Thoracic aorta (tissue), 2 donors: ENCODE measurements at places on chromosomes 13 and 19. TPM values are rescaled to one million over a fixed set of nuclear protein-coding genes. Genes with fewer than 3 reads are reported as not detected.
A peak's percentile ranks its signal among the peaks of the same experiment; 100 is the strongest.

APOC4 gene
- not detected for total RNA-seq

GRCh38 chr13:20391597-20392452 is 133.8 kb downstream of the CRYL1 start:
- H3K4me1 ChIP-seq = peaks cover 4% of the 10 kb centered on the region
- no peak overlapping the region for H3K4me3 ChIP-seq
- H3K36me3 ChIP-seq = no peaks in the 10 kb centered on the region
- H3K27ac ChIP-seq = no peak overlapping the region
- no peaks in the 10 kb centered on the region for H3K27me3 ChIP-seq
- DNase-seq = no peak

GRCh38 chr19:44988896-44989556 is 12.2 kb upstream of the RELB start:
- H3K4me3 ChIP-seq = no peak overlapping the region
- DNase-seq = no peak
- H3K36me3 ChIP-seq = peaks cover 58% of the 10 kb centered on the region
- no peaks in the 10 kb centered on the region for H3K27me3 ChIP-seq

CATSPERD gene
- total RNA-seq = 0.41 TPM

- no peaks in the 10 kb centered on the region for H3K4me1 ChIP-seq
- no peak overlapping the region for H3K27ac ChIP-seq
- no peaks in the 10 kb centered on the region for H3K27me3 ChIP-seq
- DNase-seq = no peak
Observed at GRCh38 chr19:3243819-3244700, 19.6 kb downstream of the CELF5 start.

GRCh38 chr19:45881082-45881908 is 4.6 kb downstream of the IRF2BP1 start:
- H3K27me3 ChIP-seq = no peaks in the 10 kb centered on the region
- peaks cover 32% of the 10 kb centered on the region for H3K4me1 ChIP-seq
- H3K4me3 ChIP-seq = no peak overlapping the region
- H3K36me3 ChIP-seq = peaks cover 10% of the 10 kb centered on the region
- DNase-seq = no peak

DNA sequence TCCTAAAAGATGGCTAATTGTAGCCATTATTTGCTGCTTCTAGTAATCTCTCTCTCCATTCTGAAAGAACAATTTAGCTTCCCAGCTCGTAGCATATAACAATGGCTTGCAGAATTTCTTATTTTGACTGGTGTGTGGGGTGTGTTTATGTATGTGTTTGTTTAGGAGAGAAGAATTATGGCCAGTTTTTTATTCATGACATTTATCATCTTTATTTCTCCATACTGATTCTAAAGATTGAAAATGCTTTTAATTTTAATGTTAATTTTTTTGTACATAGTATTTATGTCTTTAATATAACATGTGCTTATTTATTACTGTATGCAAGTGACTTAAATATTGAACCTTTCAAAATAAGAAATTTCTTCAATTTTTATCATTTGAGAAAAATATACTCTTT is 115.8 kb upstream of the TMTC4 start:
- H3K4me3 ChIP-seq = no peak overlapping the region
- DNase-seq = no peak
- no peaks in the 10 kb centered on the region for H3K36me3 ChIP-seq
- H3K27ac ChIP-seq = no peak overlapping the region
- no peaks in the 10 kb centered on the region for H3K4me1 ChIP-seq

ZNF585A gene
- total RNA-seq = 5.1 TPM

DNA sequence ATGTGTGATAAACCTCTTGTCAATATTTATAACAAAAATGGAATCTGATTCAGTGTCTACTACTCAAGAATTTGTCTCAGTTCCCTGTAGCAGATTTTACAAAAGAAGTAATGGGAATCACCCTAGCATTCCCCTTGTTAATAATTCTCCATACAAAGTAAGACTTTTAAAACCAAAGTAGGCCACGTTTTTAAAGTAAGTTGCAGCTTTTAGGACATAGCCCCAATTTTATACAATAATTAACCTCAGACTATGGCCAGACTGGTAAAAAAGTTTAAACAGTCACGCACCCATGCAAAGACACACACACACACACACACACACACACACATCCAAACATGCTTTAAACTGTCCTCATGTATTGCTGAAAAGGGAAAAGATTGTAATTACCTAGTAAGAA is 589.9 kb downstream of the PCDH9 start:
- H3K27me3 ChIP-seq = no peaks in the 10 kb centered on the region
- no peaks in the 10 kb centered on the region for H3K4me1 ChIP-seq
- no peak overlapping the region for H3K4me3 ChIP-seq
- no peaks in the 10 kb centered on the region for H3K36me3 ChIP-seq
- DNase-seq = no peak

DNA sequence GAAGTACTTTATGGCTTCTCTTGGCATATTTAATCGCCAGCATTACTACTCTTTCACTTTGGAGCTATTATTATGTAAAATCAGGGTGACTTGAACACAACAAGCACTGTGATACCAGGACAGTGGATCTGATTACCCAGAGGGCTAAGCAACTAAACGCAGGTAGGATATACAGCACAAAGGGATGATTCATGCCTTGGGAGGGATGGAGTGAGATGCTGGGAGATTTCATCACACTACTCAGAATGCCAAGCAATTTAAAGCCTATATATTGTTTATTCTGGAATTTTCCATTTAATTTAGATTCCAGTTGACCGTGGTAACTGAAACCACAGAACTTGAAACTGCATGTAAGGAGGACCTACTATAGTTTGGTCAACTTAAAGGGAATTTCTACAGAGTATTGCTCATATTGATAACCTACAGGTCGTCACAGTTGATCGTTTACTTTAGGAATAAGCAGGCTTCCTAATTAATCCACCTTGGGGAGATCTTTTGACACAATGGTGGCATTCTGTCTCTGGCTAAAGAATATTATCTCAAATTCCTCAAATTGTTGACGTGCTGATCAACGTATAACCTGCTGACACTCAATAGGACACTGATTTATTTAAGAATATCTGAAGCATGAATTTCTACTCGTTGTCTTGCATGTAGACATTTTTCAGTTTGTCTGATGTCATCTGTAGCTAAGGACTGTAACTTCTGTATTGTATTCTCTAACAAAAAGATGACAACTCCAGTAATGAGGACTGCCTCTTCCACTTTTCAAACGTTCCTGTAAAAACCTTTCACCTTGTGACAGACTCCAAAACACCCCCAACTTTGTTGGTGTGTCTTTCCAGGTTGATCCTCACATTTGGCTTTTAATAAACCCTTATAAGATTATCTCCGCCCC is 254.2 kb downstream of the GPC5 start:
- no peaks in the 10 kb centered on the region for H3K4me1 ChIP-seq
- H3K27me3 ChIP-seq = no peaks in the 10 kb centered on the region
- DNase-seq = no peak
- H3K36me3 ChIP-seq = no peaks in the 10 kb centered on the region
- H3K4me3 ChIP-seq = no peak overlapping the region

GRCh38 chr13:48317511-48318376 is 14.2 kb downstream of the RB1 start:
- DNase-seq = no peak
- no peaks in the 10 kb centered on the region for H3K27me3 ChIP-seq
- peak overlapping the region; percentile 66 for H3K4me3 ChIP-seq

DNA sequence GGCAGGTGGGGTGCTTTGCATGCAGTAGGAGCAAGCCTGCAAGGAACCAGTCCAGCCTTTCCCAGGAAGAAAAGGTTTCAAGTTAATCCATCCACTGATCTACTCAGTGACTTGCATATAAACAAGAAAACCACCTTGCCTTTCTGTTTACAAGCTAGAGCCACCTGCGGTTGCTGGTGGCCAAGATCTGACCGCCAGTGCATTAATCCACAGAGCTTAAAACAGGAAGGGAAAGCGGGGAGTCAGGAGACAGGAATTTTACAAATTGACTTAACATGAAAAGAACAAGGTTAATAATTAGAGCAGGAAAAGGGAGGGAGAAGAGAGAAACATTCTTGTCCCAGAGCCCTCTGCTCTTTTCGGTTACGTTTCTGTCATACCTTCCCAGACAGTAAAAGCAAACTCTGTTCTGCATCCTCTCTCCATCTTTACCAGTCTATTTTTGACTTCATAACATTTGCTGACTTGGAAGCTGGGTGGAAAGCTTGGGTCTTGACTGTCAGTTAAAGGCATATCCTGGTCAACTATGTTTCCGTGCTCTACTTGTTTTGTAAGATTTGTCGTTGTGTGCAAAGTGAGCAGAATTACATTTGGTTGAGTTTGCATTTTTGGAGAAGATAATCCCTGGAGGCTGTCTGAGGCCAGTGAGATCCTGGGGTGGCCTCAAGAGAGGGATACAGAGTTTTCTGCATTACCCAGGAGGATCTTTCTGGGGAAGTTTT is 760.6 kb downstream of the EFNB2 start:
- H3K4me1 ChIP-seq = peaks cover 12% of the 10 kb centered on the region
- no peaks in the 10 kb centered on the region for H3K36me3 ChIP-seq
- no peak overlapping the region for H3K4me3 ChIP-seq
- DNase-seq = no peak
- no peaks in the 10 kb centered on the region for H3K27me3 ChIP-seq

ZNF835 gene
- total RNA-seq = 14.5 TPM

CLEC4M gene
- not detected for total RNA-seq

DNA sequence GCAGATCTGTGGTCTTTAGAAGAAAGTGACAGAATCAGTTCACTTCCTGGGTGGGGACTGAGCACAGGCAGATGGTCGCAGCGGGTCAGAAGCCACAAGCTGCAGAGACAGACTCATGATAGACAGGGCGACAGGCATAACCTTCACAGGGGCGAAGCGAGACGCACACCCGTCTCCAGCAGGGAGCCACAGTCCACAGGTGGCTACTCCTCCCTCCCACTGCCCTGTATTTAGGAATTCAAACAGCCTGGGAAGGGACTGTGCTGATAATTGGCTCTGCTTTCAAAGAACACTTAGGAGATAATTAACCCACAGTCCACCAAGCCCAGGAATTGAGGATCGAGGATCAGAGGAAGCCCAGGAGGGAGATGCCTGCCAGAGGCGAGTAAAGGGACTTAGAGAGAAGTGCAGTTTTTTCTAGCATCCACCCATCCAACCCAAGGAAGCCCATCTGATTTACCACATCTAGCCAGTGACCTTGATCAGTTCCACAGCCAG is 23.2 kb downstream of the RFX2 start:
- H3K4me3 ChIP-seq = peak overlapping the region; percentile 34
- no peaks in the 10 kb centered on the region for H3K36me3 ChIP-seq
- H3K27me3 ChIP-seq = no peaks in the 10 kb centered on the region
- no peak for DNase-seq
- H3K4me1 ChIP-seq = peaks cover 72% of the 10 kb centered on the region

- no peaks in the 10 kb centered on the region for H3K27me3 ChIP-seq
- DNase-seq = no peak
- H3K4me1 ChIP-seq = peaks cover 43% of the 10 kb centered on the region
- H3K27ac ChIP-seq = no peak overlapping the region
- no peaks in the 10 kb centered on the region for H3K36me3 ChIP-seq
- H3K4me3 ChIP-seq = no peak overlapping the region
Observed at GRCh38 chr19:44737238-44738071, 11.1 kb upstream of the BCL3 start.

DNA sequence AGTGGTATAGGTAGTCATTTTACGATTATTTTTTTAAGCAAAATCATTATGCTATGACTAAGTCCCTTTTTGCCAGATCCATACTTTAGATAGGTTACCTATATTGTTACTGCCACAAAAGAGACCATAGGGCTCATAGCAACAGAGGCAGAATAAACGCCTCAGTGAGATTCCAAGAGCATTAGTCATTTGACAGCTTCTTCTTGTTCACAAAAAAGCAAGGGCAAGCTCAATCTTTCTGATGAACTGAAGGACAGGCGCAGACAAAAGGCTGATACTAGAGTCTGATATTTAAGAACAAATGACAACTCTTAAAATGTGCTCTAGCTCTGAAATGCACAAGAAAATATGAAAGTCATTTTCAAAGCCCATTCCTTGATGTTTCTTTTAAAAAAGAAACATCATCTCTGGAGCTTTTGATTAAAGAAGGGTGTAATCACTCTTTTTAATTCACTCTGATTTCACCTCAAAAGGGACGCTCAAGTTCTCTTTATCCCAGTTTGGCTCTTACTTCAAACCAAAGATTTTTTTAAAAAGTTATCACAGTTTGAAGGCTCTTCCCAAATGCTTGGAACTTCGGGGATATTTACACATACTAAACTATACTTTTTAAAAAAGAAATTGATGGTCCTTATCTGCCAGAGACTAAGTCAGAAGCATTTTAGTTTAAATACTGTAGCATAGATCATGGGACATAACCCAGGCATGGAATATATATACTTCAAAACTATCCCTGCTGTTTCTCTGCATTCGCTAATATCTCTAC is 187.2 kb downstream of the EFNB2 start:
- no peak for DNase-seq
- H3K27me3 ChIP-seq = no peaks in the 10 kb centered on the region
- no peak overlapping the region for H3K27ac ChIP-seq

DNA sequence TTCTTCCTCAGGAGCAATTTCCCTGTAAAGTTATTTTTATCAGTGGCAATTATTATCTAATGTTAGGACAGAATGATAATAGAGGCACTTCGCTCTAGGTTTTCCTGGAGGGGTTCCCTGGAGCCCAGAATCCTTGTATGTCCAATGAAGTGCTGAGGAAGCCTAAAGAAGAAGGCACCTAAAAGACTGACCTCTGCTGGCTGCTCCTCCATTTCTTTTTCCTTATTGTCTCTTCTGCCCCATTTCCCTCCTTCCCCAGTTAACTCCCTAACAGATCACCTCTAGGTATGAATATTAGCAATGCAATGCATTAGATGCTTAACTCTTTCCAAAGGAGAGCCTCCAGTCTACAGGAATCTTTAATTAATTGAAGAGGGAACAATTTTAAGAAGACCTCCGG is 985.4 kb downstream of the DIAPH3 start:
- no peak overlapping the region for H3K27ac ChIP-seq
- DNase-seq = no peak
- H3K36me3 ChIP-seq = no peaks in the 10 kb centered on the region
- H3K4me1 ChIP-seq = no peaks in the 10 kb centered on the region
- no peaks in the 10 kb centered on the region for H3K27me3 ChIP-seq

WDR87 gene
- total RNA-seq = not detected

- H3K4me1 ChIP-seq = peaks cover 64% of the 10 kb centered on the region
- H3K27me3 ChIP-seq = no peaks in the 10 kb centered on the region
- DNase-seq = peak; percentile 69
Observed at GRCh38 chr13:110265682-110266430, 41.1 kb downstream of the COL4A1 start.

DNA sequence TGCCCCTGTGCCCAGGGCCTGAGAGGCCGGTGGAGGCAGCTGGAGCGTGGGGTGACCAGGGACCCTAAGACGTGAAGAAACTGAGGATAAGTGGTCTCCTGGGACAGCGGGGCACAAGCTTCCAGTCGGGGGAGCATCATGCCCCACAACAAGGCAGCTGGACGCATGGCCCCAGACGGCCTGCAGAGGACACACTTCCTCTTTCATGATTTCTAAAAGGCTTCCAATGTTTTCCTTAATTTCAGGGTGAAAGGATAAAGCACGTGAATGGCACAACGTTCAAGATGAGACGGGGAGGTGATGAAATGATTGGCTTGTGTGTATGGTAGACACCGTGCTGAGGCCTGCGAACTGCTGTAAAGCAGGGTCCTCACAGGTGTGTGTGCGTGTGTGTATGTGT is 20.2 kb upstream of the MYDGF start:
- H3K36me3 ChIP-seq = peaks cover 67% of the 10 kb centered on the region
- DNase-seq = no peak
- no peak overlapping the region for H3K27ac ChIP-seq

- peaks cover 9% of the 10 kb centered on the region for H3K4me1 ChIP-seq
- no peaks in the 10 kb centered on the region for H3K36me3 ChIP-seq
- no peak overlapping the region for H3K27ac ChIP-seq
- no peak overlapping the region for H3K4me3 ChIP-seq
Observed at GRCh38 chr13:100464006-100464405, 124.6 kb downstream of the GGACT start.

GPR183 gene
- 19.6 TPM for total RNA-seq

SPTBN4 gene
- 2.0 TPM for total RNA-seq

OLFM2 gene
- 13.4 TPM for total RNA-seq

GRCh38 chr19:39942366-39942730 is 7.9 kb upstream of the FCGBP start:
- no peaks in the 10 kb centered on the region for H3K36me3 ChIP-seq
- H3K4me1 ChIP-seq = no peaks in the 10 kb centered on the region
- no peak overlapping the region for H3K4me3 ChIP-seq
